ENCODE measurements at places on chromosomes 3 and 15.

- no peak for DNase-seq
Observed at GRCh38 chr3:196621611-196622010, 17.9 kb upstream of the NRROS start.

DNA sequence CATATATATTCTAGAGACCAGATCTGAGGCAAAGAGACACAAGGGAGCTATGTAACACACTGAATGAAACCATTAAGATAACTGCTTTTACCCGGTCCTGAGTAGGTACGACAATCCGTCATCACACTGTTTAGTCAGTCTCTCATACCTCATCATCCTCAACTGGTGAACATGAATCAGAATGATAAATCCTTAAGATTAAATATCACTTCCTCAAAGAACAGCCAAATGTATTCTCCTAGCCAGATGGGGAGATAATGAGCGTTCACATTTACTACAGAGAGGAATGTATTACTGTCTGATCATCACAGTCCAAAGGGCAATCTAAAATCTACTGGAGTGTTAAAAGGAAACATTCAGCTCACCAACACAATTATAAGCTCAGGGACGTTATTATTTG lies 319.4 kb upstream of the STAC start:
- DNase-seq, result no peak

- no peak for DNase-seq
Observed at GRCh38 chr3:181689546-181689945, 22.2 kb upstream of the SOX2 start.

GRCh38 chr15:70633103-70633831 lies 130.1 kb downstream of the UACA start:
- peak; percentile 90 for DNase-seq

DNA sequence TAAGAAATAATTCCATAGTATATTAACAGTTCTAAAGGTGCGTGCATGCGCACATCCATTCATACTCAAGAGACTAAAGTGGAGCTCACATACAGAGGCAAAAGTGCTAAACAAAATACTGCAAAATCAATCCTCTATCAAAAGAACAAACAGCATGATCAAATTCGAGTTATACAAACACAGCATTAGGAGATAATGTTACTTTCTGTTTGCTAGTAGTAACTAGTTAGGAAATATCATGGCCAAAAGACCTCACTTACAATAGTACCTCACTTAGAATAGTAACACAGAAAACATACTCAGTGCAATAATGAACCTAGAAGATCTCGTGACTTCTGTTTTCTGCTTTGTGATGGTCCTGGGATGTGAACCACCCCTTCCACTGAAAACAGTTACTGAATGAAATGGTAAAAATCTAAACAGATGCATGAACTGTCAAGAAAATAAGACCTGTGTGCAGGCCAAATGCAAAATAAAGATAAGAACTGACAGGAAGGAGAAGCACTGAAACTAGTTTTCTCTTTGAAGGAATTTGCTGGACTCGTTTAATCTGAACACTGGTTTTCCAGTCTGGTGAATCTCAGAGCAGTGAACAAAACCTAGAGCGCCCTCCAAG lies 20.9 kb upstream of the CEMIP start:
- peak; percentile 51 for DNase-seq

DNA sequence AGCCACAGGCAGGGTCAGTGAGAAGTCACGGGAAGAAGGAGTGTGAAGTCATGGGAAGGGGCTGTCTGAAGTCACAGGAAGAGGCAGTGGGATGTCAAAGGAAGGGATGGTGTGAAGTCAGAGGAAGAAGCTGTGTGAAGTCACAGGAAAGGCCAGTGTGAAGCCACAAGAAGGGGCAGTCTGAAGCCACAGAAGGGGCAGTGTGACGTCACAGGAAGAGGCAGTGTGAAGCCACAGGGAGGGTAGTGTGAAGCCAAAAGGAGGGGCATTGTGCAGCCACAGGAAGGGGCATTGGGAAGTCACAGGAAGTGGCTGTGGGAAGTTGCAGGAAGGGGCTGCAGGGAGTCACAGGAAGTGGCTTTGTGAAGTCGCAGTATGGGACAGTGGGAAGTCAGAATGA lies 35.1 kb downstream of the GASK1A start:
- DNase-seq, result no peak

- peak; percentile 11 for DNase-seq
Observed at GRCh38 chr3:15858547-15859506, 61.0 kb upstream of the ANKRD28 start.

GRCh38 chr3:191235331-191236314 lies 36.6 kb downstream of the OSTN start:
- DNase-seq, result no peak

DNA sequence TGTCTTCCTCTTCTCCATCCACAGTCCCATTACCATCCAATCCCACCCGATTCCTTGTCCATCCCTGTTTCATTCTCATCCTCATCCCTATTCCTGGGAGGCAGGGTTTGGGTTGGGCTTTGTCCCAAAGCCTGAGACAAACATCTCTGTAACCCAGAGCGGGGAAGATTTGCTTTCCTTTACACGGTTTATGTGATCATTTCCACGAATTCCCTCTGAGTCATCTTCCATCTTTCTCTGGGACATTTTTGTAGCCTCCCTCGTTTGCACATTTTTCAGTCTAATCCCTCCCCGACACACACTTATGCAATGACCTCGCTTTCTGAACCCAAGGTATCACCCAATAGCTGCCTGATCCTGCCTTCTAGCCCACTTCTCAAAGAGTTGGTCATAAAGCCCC lies 22.8 kb downstream of the DUOX2 start:
- DNase-seq, result peak; percentile 72

DNA sequence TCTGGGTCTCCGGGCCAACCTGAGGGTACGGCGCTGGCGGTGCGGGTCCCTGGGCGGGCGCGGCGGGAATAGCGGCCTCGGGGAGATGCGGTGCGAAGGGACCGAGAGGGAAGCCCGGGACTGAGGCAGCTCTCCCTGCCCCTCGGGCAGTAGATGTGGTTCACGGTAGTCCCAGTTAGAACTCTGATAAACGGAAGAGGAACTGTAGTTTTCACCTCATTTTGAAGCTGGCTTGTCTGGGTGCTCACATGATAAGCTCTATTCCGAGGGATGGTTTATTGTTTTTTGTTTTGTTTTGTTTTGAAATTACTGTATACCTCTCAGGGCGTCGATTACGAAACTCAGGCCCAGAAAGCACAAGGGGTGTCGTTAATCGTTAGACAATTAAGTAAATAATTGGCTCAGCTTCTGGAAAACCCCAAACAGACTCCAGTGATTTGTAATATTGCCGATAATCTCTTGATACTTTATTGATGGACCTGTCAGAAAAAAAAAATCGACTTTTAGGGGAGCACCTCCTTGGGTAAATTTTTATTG lies 413 bp downstream of the NUSAP1 start:
- DNase-seq, result no peak

DNA sequence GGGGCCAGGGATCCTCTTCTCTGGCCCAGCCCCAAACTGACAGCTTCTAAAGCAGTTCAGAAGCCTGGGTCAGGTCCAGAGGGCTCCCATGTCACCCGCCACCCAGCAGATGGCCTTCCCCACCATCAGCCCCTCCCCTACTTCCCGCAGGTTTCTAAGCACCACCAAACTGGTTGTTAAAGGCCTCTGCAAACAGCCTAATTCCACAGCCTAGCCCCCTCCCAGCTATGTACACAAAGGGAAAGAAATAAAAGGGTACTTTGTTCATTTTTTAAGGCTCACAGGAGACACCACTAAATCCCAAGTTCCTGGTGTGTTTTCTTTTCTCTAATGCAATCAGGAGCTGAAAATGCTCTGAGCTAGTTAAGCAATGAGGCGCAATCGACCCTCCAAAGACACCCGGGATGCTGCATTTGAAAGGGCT lies 30.6 kb downstream of the PLCH1 start:
- no peak for DNase-seq

- no peak for DNase-seq
Observed at GRCh38 chr15:90231028-90232017, 2.4 kb downstream of the CIB1 start.

DNA sequence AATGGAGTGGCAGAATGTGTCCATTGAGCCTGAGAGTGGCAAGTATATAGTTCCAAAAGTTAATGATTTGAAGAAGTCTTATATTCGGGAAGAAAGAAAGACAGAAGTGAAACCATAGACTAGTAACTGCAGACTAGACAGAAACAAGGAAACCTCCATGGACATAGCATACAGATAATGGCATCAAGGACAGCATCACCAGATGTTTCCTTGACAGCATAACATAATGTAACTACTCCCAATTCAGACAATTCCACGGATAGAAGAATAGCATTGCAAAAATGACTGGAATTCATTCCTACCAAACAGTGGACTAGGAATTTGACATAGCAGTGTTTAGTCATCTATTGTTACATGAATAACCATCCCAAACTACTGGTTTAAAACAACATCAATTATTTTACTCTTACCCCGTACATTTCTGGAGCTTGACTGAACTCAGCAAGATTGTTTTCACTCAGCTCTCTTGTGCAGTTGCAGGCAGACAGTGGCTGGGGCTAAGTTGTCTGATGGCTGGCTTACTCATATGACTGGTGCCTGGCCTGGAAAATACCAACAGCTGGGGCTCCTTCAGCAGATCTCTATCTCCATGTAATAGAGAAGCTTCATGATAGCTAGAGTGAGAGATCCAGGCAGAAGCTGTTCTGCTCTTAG lies 109.7 kb upstream of the GADL1 start:
- peak; percentile 50 for DNase-seq

GRCh38 chr3:13149330-13150108 lies 76.3 kb upstream of the IQSEC1 start:
- no peak for DNase-seq

- DNase-seq, result peak; percentile 7
Observed at GRCh38 chr3:50486219-50486888, 17.1 kb downstream of the CACNA2D2 start.

- no peak for DNase-seq
Observed at GRCh38 chr3:18466136-18466535, 41.0 kb upstream of the SATB1 start.

GRCh38 chr3:107651782-107652181 lies 129.0 kb downstream of the BBX start:
- DNase-seq, result no peak

- peak; percentile 87 for DNase-seq
Observed at GRCh38 chr3:149339931-149340309, 6.5 kb upstream of the TM4SF18 start.

GRCh38 chr3:50415816-50416215 lies 56.5 kb upstream of the TMEM115 start:
- DNase-seq, result no peak

DNA sequence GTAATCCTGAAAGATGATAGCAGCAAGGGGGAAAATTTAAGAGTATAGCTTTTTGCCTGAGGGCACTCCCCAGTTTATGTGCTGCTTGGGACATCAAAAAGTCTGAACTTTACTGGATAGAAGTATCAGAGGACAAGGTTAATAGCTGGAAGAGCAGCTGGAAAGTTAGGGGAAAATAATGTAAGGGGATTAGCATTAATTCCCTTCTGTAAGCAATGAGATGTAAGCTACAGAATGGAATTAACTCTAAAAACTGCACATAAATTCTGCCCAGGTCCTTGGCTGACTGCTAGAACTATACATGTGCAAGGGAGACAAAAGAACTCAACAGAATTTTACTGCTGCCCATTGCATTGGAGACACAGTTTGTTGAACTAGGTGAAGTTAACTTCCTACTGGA lies 55.6 kb downstream of the ATP11B start:
- DNase-seq, result no peak

DNA sequence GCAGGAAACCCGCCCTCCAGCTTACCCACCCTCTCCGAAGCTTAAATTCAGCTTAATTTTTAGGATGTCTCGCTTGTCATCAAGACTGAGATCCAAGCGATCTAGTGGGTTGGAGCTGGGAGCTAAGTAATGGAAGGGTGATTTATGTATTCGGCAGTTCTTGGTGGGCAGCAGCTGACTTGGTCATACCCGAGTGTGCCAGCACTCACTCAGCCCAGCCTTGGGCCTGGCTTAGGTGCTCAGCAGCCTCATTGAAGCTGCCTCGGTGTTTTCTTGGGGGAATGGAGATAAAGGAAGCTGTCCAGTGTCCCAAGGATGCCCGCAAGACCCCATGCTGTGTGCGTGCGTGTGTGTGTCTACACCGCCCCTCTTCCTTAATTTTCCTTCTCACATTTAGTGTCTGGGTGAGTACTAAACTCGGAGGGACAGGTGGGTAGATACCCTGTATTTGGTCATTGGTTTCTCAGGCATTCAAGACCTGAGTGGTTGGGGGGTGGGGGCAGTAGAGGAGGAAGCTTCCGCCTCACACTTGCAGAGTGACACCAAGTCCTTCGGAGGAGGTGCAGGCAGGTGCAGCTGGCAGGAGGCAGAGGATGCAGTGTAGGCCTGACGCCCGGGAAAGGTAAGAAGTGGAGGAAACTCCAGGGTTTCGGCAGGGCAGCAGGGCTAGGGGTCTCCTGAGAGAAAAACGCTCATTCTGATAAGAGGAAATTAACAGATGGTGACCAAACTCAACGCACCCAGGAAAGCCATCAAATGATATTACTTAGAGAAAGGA lies 92.8 kb downstream of the PCSK6 start:
- DNase-seq, result no peak

DNA sequence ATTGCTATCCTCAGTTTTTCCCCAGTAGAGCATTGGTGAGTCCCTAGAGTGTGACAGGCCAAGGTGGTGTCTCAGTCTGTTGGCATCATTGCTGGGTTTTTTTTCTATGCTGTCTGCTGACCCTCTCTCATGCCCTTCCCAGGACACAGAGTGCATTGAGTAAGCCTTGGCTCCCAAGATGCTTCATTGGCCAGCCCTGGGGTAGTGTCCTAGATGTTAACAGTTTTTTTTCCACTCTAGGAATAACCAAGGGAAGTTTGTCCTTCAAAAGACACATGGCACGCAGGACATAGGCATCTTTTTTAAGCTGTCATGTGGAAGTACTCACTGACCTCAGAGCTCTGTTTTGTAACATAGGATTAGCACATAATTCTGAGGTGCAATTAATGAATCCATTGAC lies 19.5 kb downstream of the ADAMTSL3 start:
- no peak for DNase-seq

DNA sequence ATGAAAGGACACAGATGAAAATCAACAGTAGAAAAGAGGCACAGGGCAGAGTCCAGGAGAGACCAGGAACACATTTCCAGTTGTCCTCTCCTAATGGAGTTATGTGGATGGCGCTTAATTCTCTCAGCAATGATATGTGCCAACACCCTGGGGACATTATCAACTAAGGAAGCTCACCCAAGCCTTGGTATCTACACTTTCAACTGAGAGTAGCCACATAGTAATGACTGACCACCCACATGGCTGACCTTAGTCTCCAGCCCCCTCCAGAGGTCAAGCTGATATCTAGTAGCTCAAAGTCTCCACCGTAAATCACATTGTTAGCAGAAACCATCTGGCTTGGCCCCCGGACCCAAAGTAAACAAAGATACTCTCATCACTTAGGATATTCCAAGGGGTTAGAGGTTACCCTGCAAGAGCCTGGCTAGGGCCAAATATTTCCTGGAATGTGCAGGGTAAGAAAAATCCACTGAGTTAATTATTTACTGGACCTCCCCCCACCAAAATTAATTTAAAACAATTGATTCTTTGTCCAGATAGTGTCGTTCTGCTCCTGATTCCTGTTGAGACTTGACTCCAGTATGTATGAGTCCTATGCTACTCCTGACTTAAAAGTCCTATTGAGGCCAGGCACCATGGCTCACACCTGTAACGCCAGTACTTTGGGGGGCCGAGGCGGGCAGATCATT lies 24.8 kb downstream of the GABRR3 start:
- no peak for DNase-seq

Data from umbilical cord (tissue), 2 donors.